Uterus (tissue), 4 donors: ENCODE measurements at places on chromosomes 11 and 22. TPM values are rescaled to one million over a fixed set of nuclear protein-coding genes. Genes with fewer than 3 reads are reported as not detected.

DNA sequence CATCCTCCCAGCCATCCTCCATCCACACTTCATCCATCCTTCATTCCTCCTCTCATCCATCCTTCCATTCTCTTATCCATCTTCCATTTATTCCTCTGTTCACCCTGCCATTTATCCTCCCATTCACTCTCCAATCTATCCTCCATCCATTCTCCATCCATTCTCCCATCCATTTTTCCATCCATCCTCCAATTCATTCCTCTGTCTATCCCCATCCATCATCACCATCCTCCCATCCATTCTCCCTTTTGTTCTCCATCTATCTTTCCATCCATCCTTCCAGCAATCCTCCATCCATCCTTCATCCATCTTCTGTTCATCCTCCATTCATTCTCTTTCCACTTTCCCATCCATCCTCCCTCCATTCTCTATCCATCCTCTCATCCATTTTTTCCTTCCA lies 28.7 kb downstream of the IGLL1 start:
- no peaks in the 10 kb centered on the region for H3K4me1 ChIP-seq
- no peak overlapping the region for H3K27ac ChIP-seq
- no peaks in the 10 kb centered on the region for H3K27me3 ChIP-seq

DNA sequence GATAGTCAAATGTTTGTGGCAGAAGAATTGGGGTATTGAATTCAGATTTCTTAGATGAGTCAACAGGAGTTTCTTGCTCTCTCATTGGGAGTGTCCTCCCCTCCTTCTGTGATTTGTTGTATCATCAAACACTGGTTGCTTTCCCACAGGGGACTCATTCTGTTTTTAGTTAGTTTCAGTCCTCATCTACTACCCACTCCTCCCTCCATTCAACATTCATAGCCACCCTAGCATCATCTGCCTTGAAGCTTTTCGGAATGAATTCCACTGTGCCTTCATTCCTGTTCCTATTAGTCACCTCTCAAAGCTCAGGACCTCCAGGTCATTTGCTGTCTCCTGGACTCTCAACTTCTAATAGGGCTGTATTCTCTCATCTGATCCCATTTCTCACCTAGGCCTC lies 31.5 kb upstream of the RAB38 start:
- no peak for DNase-seq
- H3K27ac ChIP-seq = no peak overlapping the region
- H3K36me3 ChIP-seq = no peaks in the 10 kb centered on the region
- no peaks in the 10 kb centered on the region for H3K27me3 ChIP-seq

DNA sequence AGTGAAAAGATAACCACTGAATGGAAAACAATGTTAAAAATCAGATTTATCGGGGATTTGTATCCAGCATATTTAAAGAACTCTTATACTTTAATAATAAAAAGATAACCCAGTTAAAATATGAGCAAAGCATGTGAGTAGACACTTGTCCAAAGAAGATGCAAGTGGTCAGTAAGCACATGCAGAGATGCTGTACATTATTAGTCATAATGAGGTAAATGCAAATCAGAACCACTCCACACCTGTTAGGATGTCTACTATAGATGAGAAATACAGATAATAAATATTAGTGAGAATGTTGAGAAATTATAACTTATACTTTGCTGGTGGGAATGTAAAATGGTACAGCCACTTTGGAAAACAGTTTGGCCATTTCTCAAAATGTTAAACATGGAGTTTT lies 28.0 kb downstream of the QSER1 start:
- H3K27ac ChIP-seq = no peak overlapping the region
- DNase-seq = no peak
- H3K36me3 ChIP-seq = no peaks in the 10 kb centered on the region
- H3K27me3 ChIP-seq = no peaks in the 10 kb centered on the region
- no peaks in the 10 kb centered on the region for H3K4me1 ChIP-seq

Gene FOXRED1
- 15.9 TPM for total RNA-seq

Gene OR51E2
- total RNA-seq = 0.69 TPM

DNA sequence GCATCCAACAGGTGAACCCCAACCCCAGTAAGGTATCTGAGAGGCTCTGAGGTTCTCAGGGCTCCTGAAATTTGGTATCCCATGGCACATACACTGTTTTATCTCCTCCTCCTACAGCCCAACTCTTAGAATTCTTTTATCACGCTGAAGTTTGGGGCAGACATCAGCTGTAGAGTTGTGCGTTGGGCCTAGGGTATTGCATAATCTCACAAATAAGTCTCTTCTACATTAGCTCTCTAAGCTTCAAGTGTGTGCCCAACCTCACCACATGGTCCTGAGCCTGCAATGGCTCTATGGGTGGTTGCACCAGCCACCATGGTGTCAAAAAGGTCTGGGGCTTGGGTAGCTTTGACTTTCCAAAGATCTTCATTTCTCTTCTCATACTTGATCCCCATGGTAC lies 603.0 kb downstream of the BUD13 start:
- H3K4me1 ChIP-seq = no peaks in the 10 kb centered on the region
- H3K36me3 ChIP-seq = no peaks in the 10 kb centered on the region
- no peak overlapping the region for H3K27ac ChIP-seq
- no peaks in the 10 kb centered on the region for H3K27me3 ChIP-seq
- DNase-seq = no peak

DNA sequence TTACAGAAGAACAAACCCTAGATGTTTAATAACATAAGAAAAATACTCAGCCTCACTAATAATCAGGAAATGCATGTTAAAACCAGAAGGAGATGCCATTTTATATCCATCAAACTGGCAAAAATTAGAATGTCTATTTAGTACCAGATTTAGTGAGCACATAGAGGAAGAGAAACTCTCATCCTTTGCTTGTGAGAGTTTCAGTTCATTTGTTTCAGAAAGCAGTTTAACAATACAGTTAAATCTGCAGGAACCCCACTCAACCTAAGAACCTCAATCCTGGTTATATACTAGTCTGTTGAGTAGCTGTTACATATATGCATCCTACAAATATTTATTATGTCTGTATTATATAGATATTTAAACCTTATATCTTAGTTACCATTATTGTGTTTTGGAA lies 172.6 kb downstream of the WNT11 start:
- no peaks in the 10 kb centered on the region for H3K36me3 ChIP-seq
- no peak overlapping the region for H3K4me3 ChIP-seq
- no peak overlapping the region for H3K27ac ChIP-seq
- DNase-seq = no peak
- H3K4me1 ChIP-seq = no peaks in the 10 kb centered on the region

Gene OR52K2
- not detected for total RNA-seq
